Endothelial cell (in vitro differentiated cells): ENCODE measurements at places on chromosomes 3 and 15.

GRCh38 chr15:36773698-36774097 lies 194.3 kb downstream of the CDIN1 start:
- no peak for DNase-seq

GRCh38 chr3:53074366-53074696 lies 28.5 kb upstream of the SFMBT1 start:
- no peak for DNase-seq

DNA sequence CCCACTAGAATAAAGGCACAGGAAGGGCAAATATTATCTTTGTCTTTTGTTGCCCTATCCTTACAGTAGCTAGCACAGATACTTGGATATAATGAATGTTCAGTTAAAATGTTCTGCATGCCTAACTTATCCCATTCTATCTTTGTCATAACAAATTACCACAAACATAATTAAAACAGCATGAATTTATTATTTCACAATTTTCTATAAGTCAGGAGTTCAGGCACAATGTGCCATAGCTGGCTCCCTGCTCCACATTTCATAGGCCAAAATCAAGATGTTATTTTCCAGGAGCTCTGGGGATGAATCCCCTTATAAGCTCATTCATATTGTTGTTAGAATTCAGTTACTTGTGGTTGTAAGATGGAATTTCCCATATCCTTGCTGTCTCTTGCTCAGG lies 975.5 kb downstream of the IGSF11 start:
- no peak for DNase-seq

- peak; percentile 52 for DNase-seq
Measured at GRCh38 chr3:52277972-52278509, 408 bp downstream of the WDR82 start.

GRCh38 chr3:184016169-184016570 lies 1.5 kb downstream of the ABCC5 start:
- DNase-seq: no peak

GRCh38 chr3:149919509-149919908 lies 51.2 kb downstream of the PFN2 start:
- no peak for DNase-seq
